NCI-H1930 (cell line): ENCODE measurements at places on chromosomes 6 and 20.

- no peak for DNase-seq
These were observed 51.1 kb downstream of the MMS22L start for GRCh38 chr6:97231911-97232310.

- DNase-seq, result no peak
These were observed 4.2 kb upstream of the APMAP start for GRCh38 chr20:24996449-24997377.

DNA sequence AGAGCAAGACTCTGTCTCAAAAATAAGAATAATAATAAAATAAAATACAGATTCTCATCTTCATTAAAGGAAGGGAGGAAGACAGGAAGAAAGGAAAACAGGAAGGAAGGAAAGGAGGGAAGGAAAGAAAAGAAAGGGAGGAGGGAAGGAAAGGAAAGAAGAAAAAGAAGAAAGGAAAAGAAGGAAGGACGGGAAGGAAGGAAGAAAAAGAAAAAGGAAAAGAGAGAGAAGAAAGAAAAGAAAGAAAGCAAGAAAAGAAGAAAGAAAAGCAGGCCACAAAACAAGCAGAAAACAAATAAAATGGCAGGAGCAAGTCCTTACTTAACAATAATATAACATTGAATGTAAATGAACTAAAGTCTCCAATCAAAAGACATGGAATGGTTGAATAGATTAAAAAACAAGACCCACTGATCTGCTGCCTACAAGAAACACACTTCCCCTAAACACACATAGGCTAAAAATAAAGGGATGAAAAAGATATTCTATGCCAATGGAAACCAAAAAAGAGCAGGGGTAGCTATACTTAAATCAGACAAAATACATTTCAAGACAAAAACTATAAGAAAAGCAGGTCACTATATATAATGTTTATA, 60.4 kb downstream of the ZFP64 start:
- no peak for DNase-seq

GRCh38 chr20:45918779-45919537, 7.0 kb upstream of the PLTP start:
- no peak for DNase-seq

- no peak for DNase-seq
These were observed 67.8 kb upstream of the EDN3 start for GRCh38 chr20:59232618-59233017.

- DNase-seq, result no peak
These were observed 31.6 kb upstream of the CSNK2A1 start for GRCh38 chr20:575230-575629.

GRCh38 chr20:47244451-47244850, 112.0 kb downstream of the ZMYND8 start:
- DNase-seq, result no peak

- no peak for DNase-seq
These were observed 361.0 kb downstream of the CD83 start for GRCh38 chr6:14478381-14479225.

GRCh38 chr6:169208011-169208410, 45.6 kb downstream of the THBS2 start:
- DNase-seq, result no peak

- DNase-seq, result no peak
These were observed 216.2 kb downstream of the TRDN start for GRCh38 chr6:123420512-123420911.

DNA sequence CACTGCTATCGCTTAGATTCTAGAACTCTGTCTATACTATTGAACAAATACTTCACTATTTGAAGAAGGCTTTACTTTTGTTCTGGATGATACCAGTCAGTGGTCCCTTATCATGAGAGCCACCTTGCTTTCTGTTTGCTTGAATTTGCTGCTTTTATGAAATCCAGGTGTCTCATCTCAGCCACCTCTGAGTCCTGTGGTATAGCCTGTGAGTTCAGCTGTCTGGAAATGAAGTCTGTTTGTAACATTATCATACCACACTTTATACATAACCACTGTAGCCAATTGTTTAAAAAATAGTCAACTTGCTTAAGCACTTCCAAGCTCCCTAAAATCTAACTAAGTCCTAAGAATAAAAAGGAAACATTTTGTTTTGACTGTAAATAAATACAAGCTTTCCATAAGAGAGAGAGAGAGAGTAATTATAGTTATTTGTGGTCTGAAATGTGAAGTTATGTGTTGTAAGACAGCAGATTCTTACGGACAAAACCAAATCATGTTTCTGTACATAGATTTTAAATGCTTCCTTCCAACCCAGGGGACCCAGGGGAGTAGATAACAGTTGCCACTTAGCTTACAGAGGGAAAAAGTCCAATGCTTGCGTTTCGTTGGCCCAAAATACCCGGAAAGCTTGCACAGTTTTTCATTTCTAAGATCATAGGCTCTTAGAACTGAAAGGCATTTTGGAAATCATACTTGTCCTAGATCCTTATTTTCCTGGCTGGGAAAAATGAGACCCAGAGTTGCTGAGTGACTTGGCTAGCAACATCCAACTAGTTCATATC, 1107.8 kb upstream of the FLRT3 start:
- DNase-seq, result no peak

DNA sequence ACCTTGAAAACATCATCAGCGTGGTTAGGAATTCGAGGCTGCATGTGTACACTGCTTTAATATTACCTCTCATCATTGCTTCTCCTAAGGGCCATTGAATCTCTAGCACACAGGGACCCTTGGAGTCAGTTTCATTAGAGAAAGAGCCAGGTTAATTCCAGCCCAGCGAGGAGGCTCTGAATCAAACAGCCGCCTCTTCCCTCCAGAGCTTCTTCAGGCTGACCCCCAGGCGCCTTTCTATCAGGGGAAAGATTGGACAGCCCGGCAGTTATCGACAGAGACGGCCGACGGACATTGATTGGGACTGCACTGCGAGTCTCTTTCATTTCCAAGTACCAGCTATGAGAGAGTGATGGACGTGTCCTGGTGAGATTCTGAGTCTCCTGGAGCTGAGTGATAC, 159.2 kb downstream of the ANKRD60 start:
- DNase-seq, result no peak

- no peak for DNase-seq
These were observed 9.1 kb downstream of the EBF4 start for GRCh38 chr20:2701671-2702081.

DNA sequence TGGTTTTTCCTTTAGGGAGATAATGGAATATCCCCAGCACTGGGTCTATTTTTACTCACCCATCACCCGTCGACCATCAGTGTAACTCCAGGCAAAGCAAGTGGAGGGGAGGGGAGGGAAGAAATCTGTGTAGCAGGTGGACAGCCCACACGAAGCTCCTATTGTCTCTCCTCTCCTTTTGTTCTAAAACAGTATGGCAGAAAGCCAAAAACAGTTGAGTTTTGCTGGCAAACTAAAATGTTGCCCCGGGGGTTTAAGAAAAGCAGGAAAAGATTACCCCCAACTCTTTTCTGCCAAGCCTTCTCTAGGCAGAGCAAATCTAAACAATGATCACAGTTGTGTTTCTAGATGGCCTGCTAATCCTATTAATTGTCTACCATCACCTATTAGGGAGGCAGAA, 89.7 kb downstream of the PREP start:
- no peak for DNase-seq

GRCh38 chr6:135606392-135606791, 108.9 kb upstream of the AHI1 start:
- DNase-seq, result no peak
